ENCODE measurements at places on chromosomes 2 and 18. TPM values are rescaled to one million over a fixed set of nuclear protein-coding genes. Genes with fewer than 3 reads are reported as not detected.

CD207 gene
- total RNA-seq: not detected

CFC1 gene
- not detected for total RNA-seq

MARCHF4 gene
- total RNA-seq: not detected

DQX1 gene
- total RNA-seq: 1.8 TPM

DNA sequence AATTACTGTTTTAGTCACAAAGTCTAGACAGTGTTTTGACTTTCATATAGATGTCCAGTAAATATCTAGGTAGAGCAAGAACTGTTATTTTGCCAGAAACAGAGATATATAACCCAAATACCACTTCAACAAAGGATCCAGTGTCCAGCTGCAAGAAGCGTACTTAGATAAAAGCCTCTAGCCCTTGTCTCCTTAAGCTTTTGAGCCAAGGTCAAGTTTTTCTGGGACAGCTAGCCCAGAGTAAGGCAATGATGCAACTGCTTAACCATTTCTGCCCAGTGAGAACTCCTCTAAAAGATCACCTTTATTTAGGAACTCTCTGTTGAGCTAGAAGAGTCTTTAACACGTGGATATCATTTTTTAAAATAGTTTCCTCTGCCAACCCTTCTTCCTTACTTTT, 1424.9 kb upstream of the NXPH2 start:
- DNase-seq: no peak

- no peak for DNase-seq
Observed at GRCh38 chr2:100417711-100418124, 250 bp upstream of the CHST10 start.

GRCh38 chr2:199509403-199509802, 51.7 kb upstream of the SATB2 start:
- DNase-seq: no peak

DNA sequence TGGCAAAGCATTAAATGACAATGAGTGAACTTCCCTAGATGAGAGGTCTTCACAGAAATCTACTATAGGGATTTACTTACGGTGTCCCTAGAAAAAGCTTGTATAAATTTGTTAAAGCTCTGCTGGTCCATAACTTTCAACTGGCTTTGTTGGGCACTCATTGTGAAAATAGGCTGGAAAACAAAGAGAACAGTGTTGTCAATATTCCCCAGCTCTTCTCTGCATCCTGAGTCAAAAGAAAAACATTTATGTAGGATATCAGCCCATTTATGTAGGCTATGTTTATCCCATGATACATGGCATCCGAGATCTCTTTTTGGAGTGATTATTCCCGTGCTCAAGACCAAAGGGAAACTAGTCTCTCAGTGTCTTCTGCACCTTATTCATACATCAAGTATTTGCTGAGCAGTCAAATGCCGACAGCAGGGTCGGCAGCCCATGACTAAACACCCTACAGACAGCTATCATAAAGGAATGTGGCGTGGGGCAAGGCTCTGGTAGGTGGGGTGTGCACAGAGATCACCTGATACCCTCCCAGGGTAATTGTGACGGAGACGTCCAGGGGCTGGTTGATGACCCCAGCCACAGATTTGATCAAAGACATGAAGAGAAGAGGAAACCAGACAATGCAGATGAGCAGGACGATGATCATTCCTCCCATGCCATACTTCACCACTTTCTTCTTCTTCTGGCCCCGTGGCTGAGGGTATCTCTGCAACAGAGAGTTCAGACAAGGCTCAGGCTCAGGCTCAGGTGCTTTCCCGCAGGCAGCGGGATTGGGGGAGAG, 155.9 kb downstream of the NAPG start:
- DNase-seq: no peak

- no peak for DNase-seq
Observed at GRCh38 chr18:63819786-63820185, 44.6 kb downstream of the SERPINB7 start.

DNA sequence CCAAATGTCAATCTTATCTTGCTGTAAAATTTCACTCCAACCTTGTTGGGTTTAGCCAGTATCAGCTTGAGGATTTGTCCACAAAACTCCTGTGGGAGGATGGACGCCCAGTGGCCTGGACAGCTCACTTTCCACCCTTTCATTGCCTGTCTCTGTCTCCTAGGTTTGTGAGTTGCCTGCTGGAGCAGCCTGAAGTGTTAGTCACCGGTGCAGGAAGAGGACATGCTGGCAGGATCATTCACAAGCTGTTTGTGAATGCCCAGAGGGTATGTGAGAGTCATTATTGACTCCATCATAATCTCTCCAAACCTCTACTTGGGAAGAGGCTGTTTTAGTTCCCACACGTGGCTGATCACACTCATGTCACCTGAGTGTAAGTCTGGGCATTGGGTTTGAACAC, 112.3 kb downstream of the RAB3GAP1 start:
- DNase-seq: no peak

- DNase-seq: no peak
Observed at GRCh38 chr2:215711471-215712034, 275.7 kb upstream of the FN1 start.

GRCh38 chr2:117674172-117674571, 140.3 kb upstream of the DDX18 start:
- no peak for DNase-seq

GRCh38 chr2:182349268-182349667, 77.6 kb downstream of the PDE1A start:
- no peak for DNase-seq

- DNase-seq: peak; percentile 2
Observed at GRCh38 chr2:212147921-212148513, 390.6 kb downstream of the ERBB4 start.

DNA sequence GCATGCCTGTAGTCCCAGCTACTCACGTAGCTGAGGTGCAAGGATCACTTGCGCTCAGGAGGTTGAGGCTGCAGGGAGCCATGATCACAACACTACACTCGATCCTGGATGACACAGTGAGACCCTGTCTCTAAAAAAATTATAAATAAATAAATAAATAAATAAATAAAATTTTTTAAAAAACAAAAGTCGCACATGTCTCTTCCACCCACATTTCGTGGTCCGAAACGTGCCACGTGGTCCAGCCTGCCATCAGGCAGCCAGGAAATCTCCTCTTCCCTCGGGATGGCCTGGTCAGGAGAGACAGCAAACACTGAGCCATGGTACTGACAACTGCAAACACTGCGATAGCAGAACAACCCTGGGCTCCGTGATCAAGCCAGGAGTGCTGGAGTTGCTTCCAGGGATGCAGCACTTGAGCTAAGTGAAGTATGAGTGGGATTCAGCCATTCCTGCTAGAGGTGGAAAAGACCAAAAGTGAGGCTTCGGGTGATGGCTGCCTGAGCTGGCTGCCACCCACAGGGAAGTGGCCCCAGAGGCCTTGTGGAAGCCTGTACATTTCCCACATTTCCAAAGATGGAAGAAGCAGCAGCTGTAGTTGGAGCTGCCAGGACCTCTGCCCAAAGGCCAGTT, 193.1 kb downstream of the SMAD2 start:
- no peak for DNase-seq

DNA sequence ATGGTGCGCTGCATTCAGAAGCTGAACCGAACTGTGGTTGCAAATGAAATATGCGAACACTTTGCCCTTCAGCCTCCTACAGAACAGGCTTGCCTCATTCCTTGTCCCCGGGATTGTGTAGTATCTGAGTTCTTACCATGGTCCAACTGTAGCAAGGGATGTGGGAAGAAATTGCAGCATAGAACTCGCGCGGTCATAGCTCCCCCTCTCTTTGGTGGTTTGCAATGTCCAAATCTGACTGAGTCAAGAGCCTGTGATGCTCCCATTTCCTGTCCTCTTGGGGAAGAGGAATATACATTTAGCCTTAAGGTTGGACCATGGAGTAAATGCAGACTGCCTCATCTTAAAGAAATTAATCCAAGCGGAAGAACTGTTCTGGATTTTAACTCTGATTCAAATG, 291.4 kb downstream of the THSD7B start:
- no peak for DNase-seq

- DNase-seq: no peak
Observed at GRCh38 chr18:73318739-73319479, 451.1 kb upstream of the NETO1 start.

- no peak for DNase-seq
Observed at GRCh38 chr18:66641056-66641455, 37.2 kb upstream of the CDH19 start.

DNA sequence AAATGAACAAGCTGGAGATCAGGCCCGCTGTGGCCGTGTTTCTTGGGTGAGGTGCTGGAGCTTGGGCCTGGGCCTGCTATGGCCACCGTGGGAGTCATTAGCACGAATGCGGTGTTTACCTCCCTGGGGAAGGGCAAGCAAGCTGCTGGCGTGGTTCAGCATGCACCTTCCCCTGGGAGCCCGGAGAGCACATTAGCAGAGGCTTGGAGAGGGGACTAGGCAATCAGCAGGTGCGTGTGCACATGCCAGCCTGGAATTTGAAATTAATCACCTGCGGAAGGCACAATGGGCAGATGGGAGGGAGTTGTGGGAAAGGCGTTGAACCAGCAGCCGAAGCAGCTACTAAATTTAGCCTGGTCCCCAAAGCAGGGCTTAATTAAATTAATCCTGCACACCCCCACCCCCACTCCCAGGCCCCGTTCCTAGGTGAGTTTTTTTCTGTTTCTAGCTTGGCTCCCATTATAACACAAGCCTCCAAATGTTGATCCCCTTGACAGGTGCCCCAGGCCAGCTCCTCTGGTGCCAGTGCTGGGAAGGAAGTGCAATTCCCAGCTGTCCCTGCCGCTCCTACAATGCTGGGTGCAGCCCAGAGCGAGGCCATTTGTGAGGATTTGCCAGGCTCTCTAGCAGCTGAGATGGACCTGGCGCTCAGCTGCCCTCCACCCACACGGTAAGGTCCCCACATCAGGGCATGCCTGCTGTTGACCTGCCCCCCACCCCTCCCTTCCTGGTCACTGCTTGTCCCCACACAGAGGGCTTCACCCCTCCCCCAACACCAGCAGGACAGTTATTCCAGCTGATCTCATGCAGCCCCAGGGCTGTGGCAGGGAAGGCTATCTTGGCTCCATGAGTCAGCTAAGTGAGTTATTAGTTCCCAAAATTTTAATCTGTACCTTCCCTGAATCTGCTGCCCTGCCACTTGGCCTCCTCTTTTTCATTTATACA, 115.0 kb downstream of the ZBTB7C start:
- no peak for DNase-seq

DNA sequence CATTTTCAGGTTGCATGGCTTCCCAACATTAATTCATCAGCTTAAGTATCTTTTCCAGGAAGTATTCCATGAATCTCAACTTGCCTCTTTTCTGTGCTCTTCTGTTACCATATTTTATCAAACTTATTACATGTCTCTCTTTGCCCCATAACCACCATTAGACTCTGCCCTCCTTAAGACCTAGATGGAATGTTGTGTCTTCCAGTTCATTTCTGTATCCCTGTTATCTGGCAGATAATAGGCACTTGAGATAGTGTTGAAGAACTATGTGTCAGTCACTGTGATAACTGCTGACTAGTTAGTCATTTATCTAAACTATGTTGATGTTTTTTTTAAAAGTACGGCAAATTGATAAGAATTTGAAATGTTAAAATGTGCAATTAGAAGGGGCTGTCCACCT, 41.8 kb downstream of the GLS start:
- no peak for DNase-seq

GRCh38 chr18:11882636-11883035, 25.5 kb downstream of the MPPE1 start:
- no peak for DNase-seq

GRCh38 chr2:64493788-64494187, 30.3 kb upstream of the AFTPH start:
- no peak for DNase-seq
